ENCODE measurements at places on chromosomes 1 and 21.

DNA sequence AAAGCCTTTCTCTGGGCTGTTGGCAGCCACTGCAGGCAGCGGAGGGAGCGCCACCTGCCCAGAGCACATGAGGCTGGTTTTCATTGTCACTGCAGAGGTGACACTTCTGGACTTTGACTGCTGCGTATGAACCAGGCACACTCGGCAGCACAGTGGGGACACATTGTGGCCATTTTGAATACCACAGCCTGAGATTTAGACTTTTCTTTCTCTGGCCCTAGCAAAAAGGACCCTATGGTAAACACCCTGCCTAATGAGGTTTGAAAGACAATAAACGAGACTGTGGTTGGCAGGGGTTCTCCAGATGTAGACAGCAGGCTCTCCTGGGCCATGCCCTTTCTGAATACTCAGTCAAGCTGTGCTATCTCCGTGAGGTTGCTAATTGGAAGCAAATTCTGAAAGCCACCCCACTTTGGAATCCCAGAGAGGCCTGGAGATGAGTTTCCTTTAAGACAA, 12.0 kb upstream of the KCNE2 start:
- peak; percentile 16 for DNase-seq

DNA sequence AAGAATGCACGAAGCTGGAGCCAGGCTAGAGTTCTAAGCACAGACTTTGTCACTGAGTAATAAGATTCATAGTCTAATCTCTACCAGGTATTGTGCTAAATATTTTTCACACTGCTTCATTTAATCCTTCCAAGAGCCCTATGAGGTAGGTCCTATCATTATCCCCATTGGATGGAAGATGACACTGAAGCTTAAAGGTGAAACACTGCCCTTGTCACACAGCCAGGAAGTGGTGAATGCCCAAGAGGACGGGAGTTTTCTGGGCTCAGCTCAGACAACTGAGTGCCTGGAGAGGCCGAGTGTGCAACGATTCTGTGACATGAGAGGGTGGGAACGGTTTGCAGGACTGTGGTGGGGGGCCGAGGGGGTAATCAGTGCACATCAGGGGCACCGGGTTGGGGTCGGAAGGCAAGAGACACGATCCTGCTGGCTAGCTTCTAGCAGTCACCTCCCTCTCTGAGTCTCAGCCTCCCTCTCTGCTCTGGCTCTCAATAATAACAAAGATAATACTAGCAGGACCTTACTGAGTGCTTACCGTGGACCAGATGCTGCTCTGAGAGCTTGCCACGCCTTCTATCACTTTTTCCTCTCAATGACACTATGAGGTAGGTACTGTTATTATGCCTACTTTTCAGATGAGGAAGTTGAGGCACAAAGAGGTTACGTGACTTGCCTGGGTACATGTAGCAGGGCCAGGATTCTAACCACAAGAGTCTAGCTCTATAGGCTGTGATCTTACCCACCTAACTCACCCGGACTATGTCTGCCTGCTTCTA, 12.4 kb downstream of the KCNQ4 start:
- no peak for DNase-seq

DNA sequence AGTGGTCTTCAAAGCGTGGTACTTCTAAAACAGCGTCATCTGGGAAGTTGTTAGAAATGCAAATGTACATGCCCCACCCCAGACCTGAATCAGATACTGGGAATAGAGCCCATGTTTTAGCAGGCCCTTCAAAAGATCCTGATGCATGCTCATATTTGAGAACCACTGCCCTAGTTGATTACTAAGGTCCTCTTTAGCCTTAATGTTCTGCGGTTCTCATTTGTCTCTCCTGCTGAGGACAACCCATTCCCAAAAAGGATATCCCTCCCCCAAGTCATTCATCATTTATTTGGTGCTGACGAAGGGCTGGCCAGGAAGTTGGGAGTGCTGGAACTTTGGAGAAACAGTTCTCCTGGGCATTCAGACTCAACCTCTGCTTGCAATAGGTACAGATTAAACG, 92.4 kb upstream of the RALGPS2 start:
- no peak for DNase-seq

DNA sequence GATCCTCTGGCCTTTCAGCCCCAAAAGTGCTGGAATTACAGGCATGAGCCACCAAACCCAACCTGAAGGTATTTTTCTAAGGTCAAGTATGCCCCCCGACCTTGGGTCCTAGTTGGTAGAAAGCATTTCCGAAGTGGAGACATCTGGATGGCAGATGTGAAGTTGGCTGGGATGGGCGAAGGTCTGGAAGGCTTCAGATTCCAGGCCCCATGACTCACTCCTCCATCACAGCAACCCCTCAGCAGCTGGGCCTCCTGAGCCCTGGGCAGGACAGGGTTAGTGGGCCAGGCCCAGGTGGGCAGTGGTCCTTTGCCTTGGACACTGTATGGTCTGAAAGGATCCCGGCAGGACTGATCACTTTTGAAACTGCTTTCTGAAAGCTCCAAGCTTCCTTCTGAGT, 23.3 kb downstream of the NAV1 start:
- peak; percentile 98 for DNase-seq

GRCh38 chr1:201385299-201385891, 7.9 kb upstream of the TNNT2 start:
- peak; percentile 5 for DNase-seq

DNA sequence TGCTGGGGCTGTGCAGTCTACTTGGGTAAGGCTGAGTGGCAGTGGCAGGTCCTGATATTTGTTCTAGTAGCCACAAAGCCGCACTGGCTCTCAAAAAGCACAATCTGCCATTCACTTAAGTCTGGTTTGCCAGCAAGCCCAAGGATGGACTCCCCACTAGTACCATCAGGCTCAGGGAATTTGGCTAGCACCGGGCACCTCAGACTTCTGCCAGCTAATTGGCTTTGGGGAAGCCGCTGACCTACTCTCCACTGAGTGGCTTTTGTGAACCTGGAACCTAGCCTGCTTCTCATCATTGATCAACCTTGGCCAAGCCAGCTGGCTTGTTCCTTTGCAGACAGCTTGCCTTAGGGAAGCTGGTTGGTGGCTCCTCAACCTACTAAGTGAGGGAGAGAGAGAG, 83.1 kb downstream of the ESRRG start:
- DNase-seq: no peak

GRCh38 chr1:78716186-78716585, 66.6 kb downstream of the IFI44 start:
- DNase-seq: peak; percentile 81

DNA sequence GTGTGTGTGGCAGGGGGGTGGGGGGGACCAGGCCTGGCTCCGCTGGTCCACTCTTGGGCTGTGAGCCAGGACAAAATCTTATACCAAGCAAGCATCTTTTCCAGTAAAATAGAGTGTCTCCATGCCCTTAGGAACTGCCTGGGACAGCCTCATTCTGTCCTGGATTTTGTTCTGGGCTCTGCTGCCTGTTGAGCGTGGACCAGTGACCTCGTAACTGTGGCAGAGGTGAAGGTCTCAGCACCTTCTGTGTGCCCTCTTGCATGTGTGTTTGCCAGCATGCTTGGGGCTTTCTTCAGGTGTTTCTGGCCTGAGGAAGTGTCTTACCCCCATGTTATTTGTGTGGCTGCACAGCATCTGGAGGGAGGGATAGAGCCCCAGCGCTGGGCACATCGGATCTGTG, 45.7 kb downstream of the GALNT2 start:
- DNase-seq: no peak

- no peak for DNase-seq
Measured at GRCh38 chr21:36210779-36211659, 54.4 kb downstream of the DOP1B start.

GRCh38 chr21:16468184-16468583, 738.4 kb downstream of the USP25 start:
- DNase-seq: no peak

GRCh38 chr1:212149566-212149965, 114.0 kb downstream of the DTL start:
- DNase-seq: no peak

GRCh38 chr1:205976708-205977401, 26.3 kb downstream of the RAB7B start:
- peak; percentile 67 for DNase-seq

GRCh38 chr1:87684713-87685205, 356.1 kb downstream of the LMO4 start:
- DNase-seq: peak; percentile 11

GRCh38 chr1:203913073-203913521, 51.7 kb downstream of the SNRPE start:
- DNase-seq: peak; percentile 52

- DNase-seq: no peak
Measured at GRCh38 chr1:2253797-2254480, 25.8 kb downstream of the SKI start.

GRCh38 chr1:114462341-114462740, 48.7 kb downstream of the TRIM33 start:
- DNase-seq: peak; percentile 65

DNA sequence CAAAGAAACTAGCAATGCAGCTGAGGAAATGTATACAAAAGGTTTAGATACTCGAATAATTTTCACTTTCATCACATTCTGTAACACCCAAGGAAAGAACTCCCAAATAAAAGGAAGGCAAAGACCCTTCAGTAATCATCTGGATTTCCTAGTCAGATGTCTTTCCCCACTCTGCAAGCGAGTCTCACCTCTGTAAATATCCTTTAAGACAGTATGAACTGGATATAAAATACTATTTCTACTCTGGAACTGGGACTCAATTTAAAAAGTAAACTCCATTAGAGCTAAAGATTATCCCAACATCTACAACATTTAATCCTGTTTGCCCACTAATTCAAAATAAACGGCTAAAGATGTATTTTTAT, 27.0 kb downstream of the C2CD2 start:
- no peak for DNase-seq

GRCh38 chr1:21672478-21673276, 3.5 kb upstream of the RAP1GAP start:
- DNase-seq: peak; percentile 69

DNA sequence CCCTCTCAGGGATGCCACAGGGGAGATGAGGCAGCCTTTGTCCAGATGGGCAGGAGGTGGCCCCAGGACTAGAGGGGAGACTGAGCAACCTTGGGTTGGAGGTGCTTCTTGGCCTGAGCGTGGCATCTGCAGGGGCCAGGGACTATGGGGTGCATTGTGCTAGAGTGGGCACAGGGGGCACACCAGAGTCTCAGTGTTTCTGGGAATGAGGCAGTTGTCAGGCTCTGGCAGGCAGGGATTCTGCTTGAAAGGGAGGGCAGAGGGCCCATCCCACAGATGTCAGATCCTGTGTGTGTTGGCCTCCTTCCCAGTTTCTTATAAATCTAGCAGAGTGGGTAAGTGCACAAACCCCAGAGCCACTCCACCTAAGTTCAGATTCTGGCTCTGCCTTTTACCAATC, 13.7 kb downstream of the LGR6 start:
- peak; percentile 63 for DNase-seq

DNA sequence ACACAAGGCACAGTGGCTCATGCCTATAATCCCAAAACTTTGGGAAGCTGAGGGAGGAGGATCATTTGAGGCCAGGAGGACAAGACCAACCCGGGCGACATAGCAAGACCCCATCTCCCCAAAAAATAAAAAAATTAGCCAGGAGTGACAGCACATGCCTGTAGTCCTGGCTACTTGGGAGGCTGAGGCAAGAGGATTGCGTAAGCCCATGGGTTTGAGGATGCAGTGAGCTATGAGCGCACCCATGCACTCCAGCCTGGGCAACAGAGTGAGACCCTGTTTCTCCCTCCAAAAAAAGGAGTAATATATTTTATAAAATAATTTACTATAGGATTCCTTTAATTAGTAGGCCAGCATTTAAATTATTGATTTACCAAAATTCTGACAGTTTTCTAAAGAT, 89.8 kb downstream of the ACBD6 start:
- no peak for DNase-seq

DNA sequence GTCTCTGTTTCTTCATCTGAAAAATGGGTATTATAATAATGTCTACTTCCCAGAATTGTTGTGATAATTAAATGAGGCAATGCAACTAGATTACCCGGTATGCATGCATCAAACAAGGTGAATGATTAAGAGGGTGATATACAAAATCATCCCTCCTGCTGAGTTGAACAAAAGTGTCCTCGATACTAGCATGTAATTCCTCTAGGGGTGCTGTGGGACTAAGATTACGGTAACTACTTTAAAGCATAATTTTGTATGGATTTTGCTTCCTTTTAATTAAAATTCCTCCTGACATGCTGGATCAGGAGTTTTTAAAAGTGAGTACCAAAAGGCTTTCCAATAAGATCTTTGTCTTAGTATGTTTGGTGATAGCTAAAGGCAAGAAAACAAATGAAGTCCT, 98.7 kb upstream of the PRMT6 start:
- no peak for DNase-seq

DNA sequence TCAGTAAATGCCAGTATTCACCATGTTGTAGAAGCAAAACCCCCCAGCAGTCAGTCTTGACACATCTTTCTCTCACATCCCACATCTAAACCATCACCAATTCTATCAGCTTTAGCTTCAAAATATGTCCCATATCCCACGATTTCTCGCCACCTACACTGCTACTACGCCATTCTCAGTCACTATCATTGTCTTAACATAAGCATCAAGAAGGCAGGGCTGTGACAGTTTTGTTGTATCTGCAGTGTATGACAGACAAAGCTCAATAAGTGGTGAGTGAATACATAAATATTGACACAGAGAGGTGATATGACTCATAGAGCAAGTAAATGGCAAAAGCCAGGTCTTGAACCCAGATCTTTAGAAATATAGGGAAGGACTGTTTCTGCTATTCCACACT, 59.9 kb downstream of the JAK1 start:
- no peak for DNase-seq

DNA sequence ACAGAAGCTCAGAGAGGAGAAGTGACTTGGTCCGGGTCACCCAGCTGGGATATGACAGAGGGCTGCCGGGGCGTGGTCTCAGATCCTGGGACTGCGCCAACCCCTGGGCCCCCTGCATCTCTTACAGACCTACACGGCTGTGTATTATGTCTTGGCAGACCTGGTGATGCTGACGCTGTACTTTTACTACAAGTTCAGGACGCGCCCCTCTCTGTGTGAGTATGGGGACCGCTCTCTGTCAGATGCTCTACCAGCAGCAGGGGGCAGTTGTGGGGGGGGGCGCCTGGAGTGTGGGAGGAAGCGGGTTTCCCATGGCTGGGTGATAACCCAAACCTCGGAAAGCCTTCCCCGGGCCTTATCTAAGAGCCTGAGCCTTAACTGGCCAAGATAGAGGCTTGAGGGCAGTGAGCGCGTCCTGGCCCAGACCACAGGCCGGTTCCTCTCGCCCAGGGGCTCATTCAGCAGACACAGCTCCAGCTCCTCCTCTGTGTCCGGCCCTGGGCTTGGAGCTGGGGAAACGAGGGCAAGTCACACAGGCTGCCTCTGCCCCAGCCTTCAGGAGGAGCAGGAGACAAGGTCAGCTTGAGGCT, 13.3 kb downstream of the SLC66A1 start:
- DNase-seq: no peak

GRCh38 chr1:202597090-202597761, 113.0 kb downstream of the SYT2 start:
- no peak for DNase-seq

DNA sequence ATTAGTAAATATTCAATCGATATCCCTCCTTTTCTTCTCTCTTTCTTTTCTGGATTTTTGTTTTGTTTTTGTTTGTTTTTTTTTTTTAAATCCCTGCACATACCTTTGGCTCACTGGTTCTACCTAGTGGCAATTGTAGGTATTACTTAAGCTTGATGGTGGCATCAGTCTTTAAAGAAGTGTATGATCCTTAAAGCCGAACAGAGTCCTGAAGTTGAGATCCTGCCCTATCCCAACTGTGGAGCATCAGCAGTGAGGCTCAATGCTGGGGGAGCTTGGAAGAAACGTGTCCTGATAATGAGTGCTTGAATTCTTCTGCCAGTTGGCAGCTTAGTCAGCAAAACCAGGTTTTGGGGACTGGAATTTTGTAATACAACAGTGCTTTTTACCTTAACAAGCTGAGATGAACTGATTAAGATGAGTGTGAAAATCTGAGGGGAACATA, 60.8 kb downstream of the FASLG start:
- DNase-seq: peak; percentile 48

- DNase-seq: peak; percentile 69
Measured at GRCh38 chr1:226083302-226084101, 21.0 kb downstream of the H3-3A start.
